ENCODE measurements at places on chromosomes 2 and 18.

DNA sequence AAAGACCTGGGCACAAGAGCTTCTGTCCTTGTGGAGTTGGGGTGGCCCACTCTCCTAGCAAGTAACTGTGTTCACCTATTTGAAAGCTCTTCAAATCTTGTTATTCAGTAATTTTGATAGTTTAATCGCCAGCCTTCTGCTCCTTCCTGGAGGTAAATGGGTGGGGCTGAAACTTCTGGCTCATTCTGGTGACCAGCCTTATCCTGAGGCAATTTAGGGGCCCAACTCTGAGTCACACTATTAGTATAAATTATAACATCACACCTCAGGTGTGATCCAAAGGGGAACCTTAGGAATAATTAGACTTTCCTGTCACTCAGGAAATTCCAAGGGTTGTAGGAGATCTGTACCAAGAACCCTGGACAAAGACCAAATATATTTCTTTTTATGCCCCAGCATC lies 255.8 kb upstream of the RGPD4 start:
- DNase-seq: peak; percentile 19

DNA sequence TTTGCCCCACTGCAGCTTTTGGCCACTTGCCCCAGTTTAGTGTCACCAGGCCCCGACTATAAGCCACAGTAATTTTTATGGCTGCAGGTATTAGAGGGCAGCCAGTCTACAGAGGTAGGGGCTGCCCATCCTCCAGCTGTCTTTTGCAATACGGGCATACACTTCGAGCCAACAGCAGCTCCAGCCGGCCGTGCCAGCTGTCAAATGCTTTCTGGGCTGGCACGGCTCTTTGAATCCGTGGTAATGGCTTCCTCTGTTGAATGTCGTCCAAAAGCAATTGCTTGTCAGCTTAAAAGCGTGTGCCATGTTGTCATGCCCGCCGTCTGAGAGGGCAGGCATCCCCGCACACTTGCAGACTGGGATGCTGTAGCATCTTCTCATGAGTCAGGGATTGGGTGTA lies 41.3 kb downstream of the BCL2L11 start:
- DNase-seq: no peak

DNA sequence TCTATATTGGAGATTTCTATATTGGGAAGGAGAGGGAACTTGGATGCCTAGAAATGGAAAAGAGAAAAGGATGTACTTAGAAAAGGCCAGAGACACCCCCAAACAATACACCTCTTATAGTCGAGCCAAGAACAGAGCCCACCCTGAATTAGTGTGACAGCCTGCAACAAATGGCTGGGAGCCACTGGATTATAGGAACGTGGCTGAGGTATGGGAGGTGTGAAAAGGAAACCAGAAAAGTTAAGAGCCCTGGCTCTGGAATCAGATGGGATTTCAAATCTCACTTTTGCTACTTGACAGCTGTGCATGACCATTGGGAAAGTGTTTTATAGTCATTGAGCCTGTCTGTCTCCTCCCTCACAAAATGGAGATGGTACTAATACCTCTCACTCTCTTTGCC lies 394.0 kb downstream of the ZNF521 start:
- DNase-seq: no peak

DNA sequence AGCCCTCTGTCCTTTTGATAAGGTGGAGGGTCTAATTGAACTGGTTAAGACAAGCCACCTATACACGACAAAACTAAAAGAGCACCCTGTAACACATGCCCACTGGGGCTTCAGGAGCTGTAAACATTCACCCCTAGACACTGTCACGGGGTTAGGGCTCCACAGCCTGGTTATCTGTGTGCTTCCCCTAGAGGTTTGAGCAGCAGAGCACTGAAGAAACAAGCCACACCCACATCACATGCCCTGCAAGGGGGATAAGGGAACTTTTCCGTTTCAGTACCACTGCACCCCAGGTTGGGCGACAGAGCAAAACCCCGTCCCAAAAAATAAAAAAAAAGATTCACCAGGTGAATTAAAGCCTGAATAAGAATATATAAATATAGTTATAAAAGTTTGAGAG lies 913.7 kb upstream of the ACVR2A start:
- DNase-seq: no peak

GRCh38 chr2:30752811-30753210 lies 54.4 kb downstream of the CAPN13 start:
- no peak for DNase-seq

- peak; percentile 9 for DNase-seq
Measured at GRCh38 chr2:69202327-69202726, 184.7 kb downstream of the GFPT1 start.

GRCh38 chr2:87996570-87996969 lies 19.8 kb downstream of the RNU2-63P start:
- DNase-seq: no peak

- DNase-seq: no peak
Measured at GRCh38 chr2:7963787-7964186, 718.1 kb upstream of the ID2 start.

GRCh38 chr18:60322591-60322990 lies 50.0 kb downstream of the MC4R start:
- DNase-seq: peak; percentile 15

GRCh38 chr2:233353769-233354499 lies at the start of gene DGKD:
Gene DGKD (plus strand): TSS chr2:233354494. CDS start chr2:233354519, 25 bp downstream.
- DNase-seq: peak; percentile 58

GRCh38 chr2:141015341-141016047 lies 1115.3 kb downstream of the LRP1B start:
- DNase-seq: no peak

DNA sequence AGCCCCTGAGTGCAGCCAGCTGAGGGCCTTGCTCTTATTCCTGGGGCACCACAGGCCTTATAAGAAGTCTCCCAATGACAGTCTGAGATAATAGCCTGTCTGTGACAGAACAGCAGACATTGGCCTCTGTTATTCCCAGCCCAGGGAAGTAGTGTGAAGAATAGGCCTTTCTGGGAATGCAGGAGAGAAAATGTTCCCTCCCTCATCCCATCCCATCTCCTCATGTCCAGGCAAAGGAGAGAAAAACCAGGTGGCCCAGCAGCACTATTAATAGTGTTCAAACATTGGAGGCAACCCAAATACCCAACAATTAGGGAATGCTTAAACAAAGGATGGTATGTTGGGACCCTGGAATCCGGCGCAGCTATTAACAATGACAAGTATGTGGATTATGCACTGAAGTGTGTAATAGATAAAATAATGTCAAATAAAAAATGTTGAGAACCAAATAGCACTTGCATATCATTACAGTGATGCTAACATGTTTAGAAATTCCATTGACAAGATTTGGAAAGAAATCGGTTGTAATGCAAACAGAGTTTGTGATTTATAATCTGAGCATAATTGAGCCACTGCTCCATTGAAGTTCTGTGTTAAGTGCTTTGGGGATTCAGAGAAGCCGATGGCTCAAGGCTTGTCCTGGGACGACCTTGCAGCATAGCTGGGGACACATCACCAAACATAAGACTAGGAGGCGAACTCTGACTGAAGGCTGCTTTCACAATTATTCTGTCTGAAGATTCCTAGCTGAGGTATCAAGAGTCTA lies 69.3 kb downstream of the LBH start:
- DNase-seq: no peak

DNA sequence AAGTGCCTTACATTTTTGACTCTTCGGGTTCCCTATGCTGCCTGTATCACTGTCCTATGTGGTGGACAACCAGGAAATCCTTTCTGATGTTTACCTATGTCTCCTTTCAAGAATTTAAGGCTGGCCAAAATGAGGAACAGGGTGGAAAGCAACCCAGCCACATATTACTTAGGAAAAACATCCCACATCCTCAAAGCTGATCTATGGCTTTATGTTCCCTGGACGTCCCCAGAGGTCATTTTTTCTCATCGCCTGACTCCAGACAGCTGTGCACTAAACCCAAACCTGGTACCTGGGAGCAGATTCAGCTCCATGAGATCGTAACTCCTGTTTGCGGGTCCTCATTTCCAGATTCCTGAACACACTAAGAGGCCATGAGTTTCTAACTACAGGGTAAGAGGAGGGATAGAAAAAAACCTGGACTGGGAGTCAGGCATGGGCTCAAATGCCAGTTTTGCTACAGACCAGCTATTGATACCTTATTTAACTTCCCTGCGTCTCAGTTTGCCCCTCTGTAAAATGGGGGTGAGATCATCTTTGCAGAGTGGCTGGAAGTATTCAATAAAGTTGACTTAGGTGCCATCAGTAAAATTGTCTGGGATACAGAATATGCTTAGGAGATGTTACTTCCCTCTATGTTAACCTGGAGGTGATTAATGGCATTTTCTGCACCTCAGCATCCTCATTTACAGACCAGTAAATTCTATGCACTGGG lies 70.8 kb downstream of the TNS1 start:
- DNase-seq: no peak

GRCh38 chr2:54757500-54757899 lies 34.0 kb downstream of the EML6 start:
- peak; percentile 9 for DNase-seq

- DNase-seq: no peak
Measured at GRCh38 chr2:225458431-225459117, 59.1 kb downstream of the NYAP2 start.

GRCh38 chr2:41137031-41137430 lies 685.1 kb upstream of the SLC8A1 start:
- DNase-seq: no peak

DNA sequence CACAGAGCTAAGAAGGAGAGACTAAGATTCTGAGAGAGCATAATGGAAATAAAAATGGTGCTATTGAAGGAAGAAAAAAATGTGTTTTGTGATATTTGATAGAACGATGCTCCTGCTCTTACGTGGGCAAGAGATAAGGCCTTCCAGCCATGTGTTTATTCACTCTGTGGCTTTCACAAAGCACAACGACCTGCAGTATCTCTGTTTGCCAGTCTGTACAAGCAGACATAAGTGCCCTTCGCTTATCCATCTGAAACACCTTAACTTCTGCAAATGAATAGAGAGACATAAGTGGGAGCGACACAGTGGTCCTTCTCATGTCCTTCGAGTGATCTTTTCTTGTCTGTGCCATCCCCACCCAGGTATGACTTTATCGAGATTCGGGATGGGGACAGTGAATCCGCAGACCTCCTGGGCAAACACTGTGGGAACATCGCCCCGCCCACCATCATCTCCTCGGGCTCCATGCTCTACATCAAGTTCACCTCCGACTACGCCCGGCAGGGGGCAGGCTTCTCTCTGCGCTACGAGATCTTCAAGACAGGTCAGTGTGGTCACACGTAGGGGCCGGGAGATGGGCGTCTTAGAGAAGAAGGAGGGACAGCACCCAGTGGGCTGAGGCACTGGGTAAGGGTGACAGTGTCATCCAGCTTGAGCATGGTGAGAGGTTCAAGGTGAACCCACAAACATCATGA lies 33.7 kb downstream of the NRP2 start:
- DNase-seq: no peak

DNA sequence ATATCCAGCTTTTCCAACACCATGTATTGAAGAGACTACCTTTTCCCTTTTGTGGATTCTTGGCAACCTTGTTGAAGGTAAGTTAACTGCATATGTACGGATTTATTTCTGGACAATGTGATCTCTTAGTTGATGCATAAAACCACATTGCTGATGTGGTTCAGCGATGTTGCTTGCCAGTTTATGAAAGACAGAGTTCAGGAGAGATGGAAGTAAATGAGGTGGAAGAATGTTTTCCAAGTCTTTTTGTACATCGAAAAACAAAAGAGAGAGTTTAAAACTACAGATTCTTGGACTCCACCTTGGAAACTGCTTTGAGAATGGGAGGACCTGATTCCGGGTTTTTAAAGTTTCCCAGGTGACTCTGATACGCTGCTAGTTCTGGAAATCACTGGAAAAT lies 43.8 kb downstream of the MOB4 start:
- DNase-seq: no peak

GRCh38 chr2:179057737-179058136 lies 7.8 kb upstream of the CCDC141 start:
- DNase-seq: no peak

GRCh38 chr2:36238106-36238505 lies 117.5 kb upstream of the CRIM1 start:
- DNase-seq: no peak

DNA sequence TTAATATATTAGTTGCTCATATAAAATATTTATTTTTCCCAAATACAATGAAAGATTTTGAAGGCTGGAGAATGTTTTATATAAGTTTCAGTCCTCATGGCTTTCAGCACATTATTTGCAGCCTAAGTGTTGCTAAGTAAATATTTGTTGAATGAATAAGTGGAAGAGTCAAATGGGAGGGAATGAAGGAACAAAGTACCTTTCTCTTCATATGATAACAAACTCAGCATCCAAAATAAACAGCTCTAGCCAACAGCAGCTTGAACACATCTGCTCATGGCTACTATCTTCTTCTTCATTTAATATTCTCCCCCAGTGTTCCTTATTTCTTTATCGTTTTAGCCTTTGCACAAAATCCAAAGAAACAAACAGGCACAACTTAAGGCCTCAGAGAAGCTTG lies 385.2 kb upstream of the PIK3C3 start:
- no peak for DNase-seq

- no peak for DNase-seq
Measured at GRCh38 chr2:235541016-235541415, 47.2 kb downstream of the AGAP1 start.

DNA sequence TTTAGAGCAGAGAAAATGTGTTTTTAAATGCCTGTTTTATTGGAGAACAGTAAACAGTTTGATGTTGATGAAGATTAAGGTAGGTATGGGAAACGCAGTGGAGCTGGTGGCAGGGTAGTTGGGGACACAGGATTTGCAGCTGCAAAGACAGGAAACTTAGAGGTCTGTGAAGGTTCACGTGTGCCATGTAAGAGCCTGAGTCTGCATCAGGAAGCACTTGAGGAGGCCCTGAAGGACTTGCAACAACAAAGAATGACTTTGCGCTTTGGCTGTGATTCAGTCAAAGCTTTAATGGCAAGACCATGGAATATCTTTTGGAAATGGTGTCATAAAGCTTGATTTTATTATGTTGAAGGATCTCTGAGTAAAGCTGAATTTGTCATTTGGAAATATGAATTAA lies 347.6 kb upstream of the KCNJ3 start:
- no peak for DNase-seq

GRCh38 chr2:100733391-100734187 lies 86.3 kb upstream of the NPAS2 start:
- peak; percentile 51 for DNase-seq

- DNase-seq: no peak
Measured at GRCh38 chr2:64941801-64942200, 47.4 kb upstream of the SLC1A4 start.

DNA sequence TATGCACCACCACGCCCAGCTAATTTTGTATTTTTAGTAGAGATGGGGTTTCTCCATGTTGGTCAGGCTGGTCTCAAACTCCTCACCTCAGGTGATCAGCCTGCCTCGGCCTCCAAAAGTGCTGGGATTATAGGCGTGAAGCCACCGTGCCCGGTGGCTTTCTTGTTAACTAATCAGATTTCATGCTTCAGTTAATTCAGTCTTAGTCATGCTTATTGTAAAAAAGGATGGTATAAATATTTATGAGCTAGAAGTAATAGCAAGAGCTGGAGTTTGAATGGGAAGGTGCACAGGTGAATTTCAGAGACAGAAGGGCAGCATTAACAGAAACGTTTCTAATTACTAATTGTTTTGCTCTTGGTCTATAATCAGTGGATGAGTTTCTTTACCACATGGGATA lies 10.3 kb downstream of the GEMIN6 start:
- peak; percentile 71 for DNase-seq

GRCh38 chr18:3597409-3598357 lies 147.7 kb downstream of the TGIF1 start:
- DNase-seq: no peak

All from kidney tubule cell (primary cell).